ENCODE measurements at places on chromosomes 2 and 18. TPM values are rescaled to one million over a fixed set of nuclear protein-coding genes. Genes with fewer than 3 reads are reported as not detected.

Gene RBFA
- total RNA-seq: 32.4 TPM

Gene TP53I3
- total RNA-seq: 2.4 TPM

Gene DLX1
- 14.1 TPM for total RNA-seq

Gene EXOC6B
- 140 TPM for total RNA-seq

Gene ABCG8
- 3.3 TPM for total RNA-seq

Gene FEV
- 0.38 TPM for total RNA-seq

Gene RNF125
- 2.3 TPM for total RNA-seq

Gene KYNU
- 1.3 TPM for total RNA-seq

Gene AFF3
- total RNA-seq: 81.8 TPM

Gene C18orf54
- total RNA-seq: 3.7 TPM

Gene BOLL
- not detected for total RNA-seq

Gene TUBA4B
- not detected for total RNA-seq

Gene ICOS
- total RNA-seq: not detected

Gene UBXN2A
- 16.7 TPM for total RNA-seq

Gene CD207
- not detected for total RNA-seq

Gene MFSD2B
- 1.5 TPM for total RNA-seq

Data from dorsolateral prefrontal cortex (tissue), 122 donors.